Activated CD4-positive, alpha-beta T cell treated with anti-CD3 and anti-CD28 coated beads, Interleukin-2, Interleukin-6, amounts not matched to agents 100 ng/mL and 50 ng/mL, durations not matched to agents 16 hours and 8 hours (primary cell): ENCODE measurements at places on chromosomes 5 and 9.

DNA sequence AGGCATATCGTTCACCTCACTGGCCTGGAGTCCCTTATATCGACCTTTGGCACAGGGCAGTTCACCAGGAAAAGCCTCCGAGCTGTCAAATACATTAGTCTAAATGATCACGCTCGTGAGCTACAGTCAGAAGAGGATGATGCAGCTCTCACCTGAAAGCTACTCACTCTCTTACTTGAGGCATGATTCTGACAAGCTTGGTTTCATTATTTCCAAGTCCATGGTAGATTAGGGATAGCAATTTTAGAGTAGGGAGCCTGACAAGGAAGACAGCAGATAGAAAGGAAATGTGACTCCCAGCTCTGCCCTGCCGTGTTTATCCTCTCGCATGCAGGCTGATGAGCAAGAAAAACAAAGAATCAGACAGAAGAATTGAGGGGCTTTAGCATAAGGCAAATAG, 98.0 kb upstream of the MAP1B start:
- DNase-seq = no peak

DNA sequence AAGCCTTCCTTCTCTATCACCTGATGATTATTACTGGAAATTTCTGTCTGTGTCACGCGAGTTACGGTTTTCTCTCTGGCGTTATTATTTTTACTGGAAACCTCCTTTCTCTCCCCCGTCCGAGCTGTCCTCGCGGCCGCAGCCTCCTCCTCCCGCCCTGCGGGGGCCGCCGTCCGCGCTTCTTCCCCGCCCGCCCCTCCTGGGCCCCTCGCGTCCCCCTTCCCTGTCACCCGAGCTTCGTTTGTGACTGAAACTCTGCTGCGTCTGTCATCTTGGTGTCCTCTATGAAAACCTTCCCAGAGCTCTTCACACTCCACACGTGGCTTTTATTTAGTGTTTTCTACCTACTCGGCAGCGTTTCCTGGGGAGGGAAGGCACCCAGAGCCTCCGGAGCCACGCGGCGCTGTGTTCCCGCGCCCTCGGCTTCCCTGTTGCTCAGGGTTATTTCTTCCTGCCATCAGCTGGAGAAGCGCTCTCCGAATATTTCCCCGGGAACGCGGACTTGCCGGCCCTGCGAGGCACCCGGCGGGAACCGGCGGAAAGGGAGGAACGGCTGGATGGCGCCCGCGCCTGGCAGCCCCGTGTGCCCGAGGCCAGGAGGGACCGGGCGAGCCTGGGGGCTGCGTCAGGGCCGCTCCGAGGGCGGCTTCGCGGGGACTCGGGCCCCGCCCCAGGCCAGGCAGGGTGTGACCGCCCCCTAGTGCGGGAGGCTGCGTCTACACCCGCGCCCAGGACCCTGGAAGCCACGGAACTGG, 33.9 kb downstream of the TRIP13 start:
- peak; percentile 16 for DNase-seq

GRCh38 chr5:144467792-144468191, 297.1 kb downstream of the KCTD16 start:
- DNase-seq = no peak

GRCh38 chr5:138544181-138545134, 1.4 kb upstream of the ETF1 start:
- no peak for DNase-seq

GRCh38 chr5:42005561-42006153, 80.6 kb downstream of the FBXO4 start:
- peak; percentile 15 for DNase-seq

- DNase-seq = no peak
Observed at GRCh38 chr5:14464671-14465070, 116.9 kb upstream of the OTULINL start.

DNA sequence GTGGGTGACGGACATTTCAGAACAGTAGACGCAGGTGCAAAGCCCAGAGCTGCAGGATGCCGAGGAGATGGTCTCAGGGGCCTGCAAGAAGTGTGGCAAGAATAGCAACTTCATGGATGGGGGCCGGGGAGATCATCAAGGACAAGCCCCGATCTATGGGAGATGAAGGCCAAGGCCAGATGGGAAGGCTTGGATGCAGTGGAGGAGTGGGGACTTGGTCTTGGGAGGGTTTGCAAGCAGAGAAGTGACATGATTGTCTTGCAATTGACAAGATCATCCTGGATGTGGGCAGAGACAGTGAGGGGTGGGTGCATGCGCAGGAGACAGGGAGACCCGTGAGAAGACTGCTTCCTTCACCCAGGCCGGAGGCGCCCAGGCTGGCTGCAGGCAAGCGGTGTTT, 198.1 kb downstream of the CDK5RAP2 start:
- DNase-seq = no peak

DNA sequence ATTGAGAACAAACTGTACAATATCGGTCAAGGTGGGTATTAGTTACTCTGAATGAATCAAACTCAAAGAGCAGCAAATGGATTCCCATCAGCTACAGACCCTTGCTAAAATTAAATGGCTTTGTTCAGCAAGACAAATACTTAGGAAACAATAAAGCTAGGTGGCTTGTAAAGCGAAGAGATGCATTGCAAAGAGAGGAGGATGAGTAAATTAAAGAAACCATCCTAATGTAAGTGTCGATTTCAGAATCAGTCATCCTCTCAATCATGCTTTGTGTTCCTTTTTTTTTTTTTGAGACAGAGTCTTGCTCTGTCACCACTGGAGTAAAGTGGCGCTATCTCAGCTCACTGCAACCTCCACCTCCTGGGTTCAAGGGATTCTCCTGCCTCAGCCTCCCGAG, 359.2 kb upstream of the ZNF462 start:
- peak; percentile 32 for DNase-seq

DNA sequence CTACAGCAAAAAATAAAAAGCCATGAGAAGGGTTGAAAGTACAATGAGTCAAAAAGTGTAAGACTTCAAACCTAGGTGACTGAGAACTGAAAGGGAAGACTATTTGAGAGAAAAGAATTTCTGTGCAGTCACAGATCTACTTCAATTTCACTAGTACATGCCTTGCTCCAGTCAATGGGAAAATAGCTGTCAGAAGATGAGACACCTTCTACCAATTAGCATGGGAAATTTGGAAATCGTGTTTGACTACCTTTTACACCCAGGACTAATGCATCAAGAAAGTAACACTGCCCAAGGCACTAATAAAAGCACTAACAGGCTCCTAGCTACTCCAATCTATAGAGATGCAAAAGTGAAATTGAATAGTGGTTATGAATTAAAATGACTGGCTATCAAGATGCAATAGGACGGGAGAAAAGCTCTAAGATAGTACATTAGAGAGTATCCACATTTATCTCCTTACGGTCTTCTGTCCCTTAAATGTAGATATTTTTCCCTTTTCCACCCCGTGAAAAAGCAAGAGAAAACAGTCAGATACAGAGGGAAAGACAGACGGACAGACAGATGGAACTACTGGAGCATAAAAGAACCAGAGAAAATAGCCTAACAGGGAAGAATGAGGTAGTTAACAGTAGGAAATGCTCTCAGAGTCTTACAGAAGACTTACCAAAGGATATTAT, 15.2 kb downstream of the ERP44 start:
- peak; percentile 46 for DNase-seq

DNA sequence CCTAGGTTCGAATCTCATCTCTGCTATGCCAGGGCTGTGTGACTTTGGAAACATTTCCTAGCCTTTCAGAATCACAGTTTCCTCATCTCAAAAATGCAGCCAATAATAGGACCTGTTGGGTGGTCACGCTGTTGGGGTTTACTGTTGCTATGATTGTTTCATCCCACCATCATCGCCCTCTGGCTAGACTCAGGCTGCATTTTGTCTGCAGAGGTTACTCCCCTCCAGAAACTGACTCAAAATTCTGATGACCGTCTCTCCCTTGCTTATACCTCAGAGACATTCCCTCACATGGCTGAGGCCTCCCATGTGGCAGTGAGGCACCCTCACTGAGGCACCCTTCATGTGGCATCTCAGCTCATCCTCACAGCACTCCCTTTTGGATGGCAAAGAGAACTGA, 61.6 kb downstream of the COL27A1 start:
- DNase-seq = no peak

GRCh38 chr5:4036861-4037260, 441.2 kb downstream of the IRX1 start:
- no peak for DNase-seq

DNA sequence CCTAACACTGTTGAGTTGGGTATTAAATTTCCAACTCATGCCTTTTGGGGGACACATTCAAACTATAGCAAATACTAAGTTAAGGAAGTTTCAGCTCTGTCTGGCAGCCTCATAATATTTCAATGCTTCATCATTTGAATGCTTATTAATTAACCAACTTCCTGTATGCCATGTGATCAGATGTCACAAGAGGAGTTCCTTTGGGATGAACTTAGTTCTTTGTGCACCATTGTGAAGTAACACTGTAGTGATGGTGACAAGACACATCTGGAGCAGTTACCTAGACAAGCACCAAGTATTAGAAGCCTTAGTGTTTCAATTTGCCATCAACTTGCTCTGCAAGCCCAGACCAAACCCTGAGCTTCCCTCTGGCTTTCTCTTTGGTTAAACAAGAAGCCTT, 90.7 kb upstream of the IL12B start:
- DNase-seq = no peak

GRCh38 chr5:133494923-133495246, 117.5 kb downstream of the FSTL4 start:
- DNase-seq = no peak

DNA sequence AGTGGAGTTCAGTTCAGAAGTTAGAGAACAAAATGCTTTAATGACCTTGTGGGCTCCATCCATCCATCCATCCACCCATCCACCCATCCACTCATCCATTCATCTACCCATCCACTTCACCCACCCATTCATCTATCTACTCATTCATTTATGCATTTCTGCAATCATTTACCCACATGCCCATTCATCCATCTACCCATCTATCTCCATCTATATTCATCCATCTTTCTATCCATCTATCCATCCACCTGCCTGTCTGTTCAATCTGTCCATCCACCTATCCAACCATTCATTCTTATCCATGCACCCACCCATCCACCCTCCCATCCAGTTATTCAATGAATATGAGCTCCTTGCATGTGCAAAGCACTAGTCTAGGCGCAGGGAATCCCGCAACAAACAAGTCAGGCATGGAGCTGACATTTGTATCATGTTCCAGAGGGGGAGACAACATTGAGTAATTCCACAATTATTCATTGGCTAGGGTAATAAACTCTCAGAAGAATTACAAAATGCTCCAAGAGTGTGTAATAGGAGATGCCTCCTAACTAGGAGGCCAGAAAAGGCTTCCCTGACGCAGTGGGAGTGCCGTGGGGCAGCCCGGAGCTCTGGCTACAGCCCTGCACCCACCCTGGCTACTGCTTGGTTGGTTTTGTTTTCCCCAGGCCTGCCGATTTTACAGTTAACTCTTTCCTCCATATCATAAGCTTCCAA, 211.2 kb downstream of the NXNL2 start:
- no peak for DNase-seq

DNA sequence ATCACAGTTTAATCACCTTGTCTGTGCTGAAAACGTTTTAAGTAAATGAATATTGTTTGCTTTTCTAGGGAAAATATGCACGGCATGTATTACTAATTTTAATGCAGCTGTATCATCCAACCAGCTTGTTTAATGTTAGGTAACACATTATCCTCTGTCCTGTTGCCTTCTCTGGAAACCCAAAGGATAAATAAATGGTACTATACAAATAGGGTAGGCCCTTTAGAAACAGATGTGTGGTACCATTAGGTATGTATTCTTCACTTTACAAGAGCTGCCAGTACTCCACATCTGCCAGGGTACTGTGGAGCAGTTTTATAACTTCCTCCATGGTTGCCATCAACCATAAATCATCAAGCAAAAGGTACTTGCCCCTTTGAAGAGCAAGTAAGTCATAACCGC, 42.9 kb downstream of the FAF2 start:
- no peak for DNase-seq

GRCh38 chr5:93072831-93073459, 508.1 kb downstream of the NR2F1-AS1 start:
- no peak for DNase-seq

DNA sequence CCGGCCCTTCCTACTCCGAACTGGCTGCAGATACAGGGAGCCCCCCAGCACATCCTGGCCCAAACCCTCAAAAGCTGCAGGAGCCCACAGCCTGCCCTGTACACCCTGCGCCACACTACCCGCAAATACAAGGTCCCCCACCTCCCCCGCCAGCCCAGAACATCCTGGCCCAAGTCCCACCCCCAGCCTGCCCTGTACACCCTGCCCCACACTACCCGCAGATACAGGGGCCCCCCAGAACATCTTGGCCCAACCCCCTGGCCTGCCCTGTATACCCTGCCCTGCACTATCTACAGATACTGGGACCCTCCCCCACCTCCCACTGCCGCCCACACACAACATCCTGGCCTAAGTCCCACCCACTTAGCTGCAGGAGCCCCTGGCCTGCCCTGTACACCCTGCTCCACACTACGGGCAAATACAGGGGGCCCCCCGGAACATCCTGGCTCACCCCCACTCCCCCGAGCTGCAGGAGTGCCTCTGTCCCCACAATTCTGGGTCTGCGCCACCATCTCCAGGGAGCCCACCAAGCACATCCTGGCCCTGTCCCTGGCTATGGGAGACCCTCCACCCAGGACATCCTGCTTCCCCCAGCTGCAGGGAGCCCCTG, 8.3 kb downstream of the LPCAT1 start:
- no peak for DNase-seq

GRCh38 chr5:68304421-68305052, 89.0 kb downstream of the PIK3R1 start:
- DNase-seq = peak; percentile 44

GRCh38 chr9:116090030-116090770, 63.4 kb upstream of the PAPPA start:
- DNase-seq = no peak

DNA sequence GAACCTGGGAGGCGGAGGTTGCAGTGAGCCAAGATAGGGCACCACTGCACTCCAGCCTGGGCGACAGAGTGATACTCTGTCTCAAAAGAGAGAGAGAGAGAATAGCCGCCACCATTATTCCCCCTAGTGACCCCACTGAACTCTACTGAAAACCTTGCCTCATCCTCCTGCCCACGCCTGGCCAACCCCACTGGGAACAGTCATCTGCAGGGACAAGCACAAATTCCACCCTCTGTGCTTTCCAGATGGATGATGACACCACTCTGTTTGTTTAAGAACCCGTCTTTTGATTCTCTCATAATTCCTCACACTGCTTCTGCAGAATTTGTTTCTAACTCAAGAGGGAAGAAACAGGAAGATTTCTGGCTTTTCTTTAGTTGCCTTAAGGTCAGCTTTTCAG, 12.2 kb downstream of the BHMT2 start:
- DNase-seq = no peak

DNA sequence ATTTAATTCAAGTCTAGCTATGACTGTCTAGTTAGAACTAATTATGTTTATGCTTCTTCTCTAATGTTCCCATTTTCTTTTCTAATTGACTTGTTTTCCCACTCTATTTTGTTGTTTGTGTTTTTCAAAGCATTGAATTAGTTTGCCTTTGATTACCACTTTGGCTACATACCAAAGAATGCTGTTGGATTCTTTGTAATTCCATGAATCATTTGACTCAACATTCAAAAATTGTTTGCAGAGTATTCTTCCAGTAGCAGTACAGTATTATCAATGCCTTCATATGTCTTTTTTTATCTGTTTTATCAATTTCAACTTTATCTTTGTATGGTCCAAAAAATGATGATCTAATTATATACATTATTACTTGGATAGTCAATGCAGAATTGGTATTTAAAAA, 288.7 kb downstream of the RFX3 start:
- DNase-seq = no peak
